Uterus (tissue), 4 donors: ENCODE measurements at places on chromosomes 16 and 17.
A peak's percentile ranks its signal among the peaks of the same experiment; 100 is the strongest.

- H3K27ac ChIP-seq: no peak overlapping the region
- H3K4me1 ChIP-seq: no peaks in the 10 kb centered on the region
- H3K36me3 ChIP-seq: no peaks in the 10 kb centered on the region
- DNase-seq: no peak
Observed at GRCh38 chr16:52963212-52963854, 89.4 kb downstream of the CHD9NB start.

DNA sequence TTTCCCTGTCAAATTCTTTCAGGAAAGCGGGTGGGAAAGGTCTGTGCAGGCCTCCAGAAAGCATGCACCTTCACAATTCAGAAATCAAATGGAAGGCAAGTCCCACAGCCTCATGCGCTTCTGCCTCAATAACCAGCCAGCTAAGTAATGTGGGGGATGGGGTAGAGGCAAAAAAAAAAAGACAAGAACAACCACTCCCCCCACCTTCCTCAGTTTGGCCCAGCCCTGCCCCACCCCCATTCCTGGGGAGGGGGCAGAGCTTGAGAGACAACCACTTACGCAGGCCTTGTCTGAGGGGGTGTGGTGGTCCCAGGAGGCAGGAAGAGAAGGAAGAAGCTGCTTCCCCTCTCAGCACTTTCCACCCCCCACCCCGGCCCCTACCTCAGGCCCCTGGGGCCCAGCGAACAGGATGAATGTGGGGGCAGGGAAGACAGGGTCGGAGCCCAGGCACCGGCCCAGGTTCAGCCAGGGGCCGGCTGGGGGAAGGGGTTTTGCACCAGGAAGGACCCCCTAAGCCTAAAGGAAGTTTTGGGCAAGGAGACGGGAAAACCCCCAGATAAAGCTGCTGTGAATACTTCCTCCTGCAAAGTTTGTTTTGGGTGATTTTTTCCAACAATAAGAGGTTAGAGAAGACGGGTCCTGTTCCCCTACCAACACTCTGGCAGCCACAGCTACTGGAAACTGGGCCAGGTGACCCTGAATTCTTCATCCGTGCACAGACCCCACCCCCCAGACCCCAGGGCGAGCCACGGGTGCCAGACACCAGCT lies 1.2 kb downstream of the JUP start:
- DNase-seq: no peak
- no peaks in the 10 kb centered on the region for H3K4me1 ChIP-seq
- no peaks in the 10 kb centered on the region for H3K36me3 ChIP-seq
- H3K4me3 ChIP-seq: peak overlapping the region; percentile 68
- peak overlapping the region; percentile 88 for H3K27ac ChIP-seq

- no peak for DNase-seq
- no peaks in the 10 kb centered on the region for H3K36me3 ChIP-seq
- peaks cover 4% of the 10 kb centered on the region for H3K4me1 ChIP-seq
- no peaks in the 10 kb centered on the region for H3K27me3 ChIP-seq
- H3K4me3 ChIP-seq: no peak overlapping the region
Observed at GRCh38 chr16:88405216-88406060, 22.7 kb downstream of the ZNF469 start.

- no peaks in the 10 kb centered on the region for H3K4me1 ChIP-seq
- DNase-seq: no peak
- H3K27ac ChIP-seq: no peak overlapping the region
- H3K4me3 ChIP-seq: no peak overlapping the region
Observed at GRCh38 chr17:74466828-74467184, 372 bp downstream of the CD300A start.
